Activated naive CD4-positive, alpha-beta T cell treated with anti-CD3 and anti-CD28 coated beads for 36 hours (primary cell): ENCODE measurements at places on chromosomes 12 and 14. TPM values are rescaled to one million over a fixed set of nuclear protein-coding genes. Genes with fewer than 3 reads are reported as not detected.

The FAIM2 gene
- 0.17 TPM for total RNA-seq

The TGFB3 gene
- total RNA-seq = 3.6 TPM

The GLTP gene
- 18.1 TPM for total RNA-seq

The RIPK3 gene
- 5.9 TPM for total RNA-seq

The LBHD2 gene
- total RNA-seq = not detected

The SCN8A gene
- total RNA-seq = 0.50 TPM

The AQP6 gene
- not detected for total RNA-seq

The SLC39A5 gene
- total RNA-seq = 0.98 TPM

The CPNE8 gene
- total RNA-seq = 3.5 TPM

The NANOG gene
- not detected for total RNA-seq

The HOMEZ gene
- 7.8 TPM for total RNA-seq

The ALDH2 gene
- 4.6 TPM for total RNA-seq

The KLHL33 gene
- total RNA-seq = 0.10 TPM

The EAPP gene
- 34.0 TPM for total RNA-seq

The WDHD1 gene
- total RNA-seq = 62.9 TPM

The TAS2R8 gene
- not detected for total RNA-seq

The PTPRO gene
- total RNA-seq = 0.17 TPM

The LRP1 gene
- total RNA-seq = 1.0 TPM

The ANG gene
- total RNA-seq = 0.38 TPM

The SYNE3 gene
- total RNA-seq = 22.8 TPM

The KRT86 gene
- not detected for total RNA-seq

The PLCZ1 gene
- total RNA-seq = not detected

The RD3L gene
- not detected for total RNA-seq

The SLC5A8 gene
- total RNA-seq = not detected

The NDRG2 gene
- 8.4 TPM for total RNA-seq

The CLEC2B gene
- total RNA-seq = 30.3 TPM

The KLRD1 gene
- total RNA-seq = not detected

The FGF23 gene
- not detected for total RNA-seq

The SLC7A8 gene
- total RNA-seq = 1.1 TPM

The DHH gene
- 0.07 TPM for total RNA-seq

The EIF2S3B gene
- 2.1 TPM for total RNA-seq

The RAD9B gene
- 1.5 TPM for total RNA-seq

The DLGAP5 gene
- 117 TPM for total RNA-seq

The CLEC1B gene
- not detected for total RNA-seq

The CHGA gene
- total RNA-seq = not detected

The PPTC7 gene
- total RNA-seq = 41.1 TPM

The FLVCR2 gene
- 5.8 TPM for total RNA-seq

The GPRC5D gene
- total RNA-seq = not detected

The LRRK2 gene
- not detected for total RNA-seq

The TMEM132C gene
- not detected for total RNA-seq

The GRIP1 gene
- 2.2 TPM for total RNA-seq

The PIK3C2G gene
- not detected for total RNA-seq

The TUBA1C gene
- 214 TPM for total RNA-seq

The ADCY4 gene
- total RNA-seq = 2.4 TPM

The ASCL1 gene
- total RNA-seq = not detected

The DTD2 gene
- 12.9 TPM for total RNA-seq

The KRT85 gene
- total RNA-seq = not detected
